ENCODE measurements at places on chromosomes 16 and 17.
A peak's percentile ranks its signal among the peaks of the same experiment; 100 is the strongest.

DNA sequence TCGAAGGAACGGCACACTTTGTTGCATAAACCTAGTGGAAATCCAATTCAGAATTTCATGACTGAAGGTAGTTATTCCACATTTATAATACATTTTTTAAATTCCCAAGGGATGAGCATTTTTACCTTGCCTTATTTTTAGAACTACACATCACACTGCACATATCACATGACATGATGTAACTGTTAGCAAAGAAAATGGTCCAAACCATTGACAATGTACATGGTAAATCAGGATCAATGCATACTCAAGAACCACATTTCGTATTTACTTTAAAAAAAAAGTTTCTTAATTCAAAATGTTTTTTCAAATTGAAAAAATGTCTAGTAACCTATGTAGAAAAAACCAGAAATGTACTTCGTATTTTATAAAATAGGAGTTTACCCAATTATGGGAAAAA is 2.5 kb downstream of the KANSL1 start:
- DNase-seq: no peak

DNA sequence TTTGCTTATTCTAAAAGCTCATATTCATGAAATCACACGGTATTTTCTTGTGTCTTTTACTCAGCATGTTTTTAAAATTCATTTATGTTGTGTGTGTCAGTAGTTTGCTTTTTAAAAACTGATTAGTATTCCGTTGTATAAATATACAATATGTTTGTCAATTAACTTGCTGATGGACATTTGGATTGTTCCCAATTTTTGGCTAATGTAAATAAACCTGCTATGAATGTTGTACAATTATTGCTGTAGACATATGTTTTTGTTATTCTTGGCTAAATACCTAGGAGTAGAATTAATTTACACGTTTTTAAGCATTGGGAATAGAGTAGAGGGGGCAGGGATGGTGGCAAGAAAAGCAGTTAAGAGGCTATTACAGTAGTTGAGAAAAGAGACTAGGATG is 199.5 kb upstream of the CCL2 start:
- DNase-seq: no peak

- no peak for DNase-seq
These were observed 100.2 kb downstream of the WSCD1 start for GRCh38 chr17:6170349-6170748.

DNA sequence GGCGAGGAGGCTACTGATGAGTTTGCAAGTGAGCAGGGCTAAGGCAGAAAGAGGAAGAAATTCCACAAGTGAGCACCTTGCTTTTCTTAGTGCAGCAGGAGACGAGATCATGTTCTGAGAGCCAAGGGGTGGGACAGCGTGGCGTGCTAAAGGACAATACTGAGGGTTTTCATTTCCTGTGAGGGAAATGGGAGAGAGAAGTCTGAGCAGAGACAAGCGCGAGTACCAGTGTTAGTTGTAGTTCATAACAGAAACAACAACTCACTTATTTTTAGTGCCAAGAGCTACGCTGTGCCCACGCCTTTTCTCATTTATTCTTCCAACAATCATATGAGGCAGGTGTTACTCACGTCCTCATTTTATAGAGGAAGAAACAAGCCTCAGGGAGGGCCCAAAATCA is 2.3 kb downstream of the SPACA3 start:
- no peak for DNase-seq

GRCh38 chr17:19022128-19022527 is 17.6 kb upstream of the FAM83G start:
- DNase-seq: no peak

- no peak for DNase-seq
These were observed 120.9 kb downstream of the METRNL start for GRCh38 chr17:83200231-83200699.

GRCh38 chr17:2214929-2215615 is 88.5 kb downstream of the SMG6 start:
- no peak for DNase-seq

- no peak for DNase-seq
These were observed 14.4 kb downstream of the METTL9 start for GRCh38 chr16:21613781-21614180.

DNA sequence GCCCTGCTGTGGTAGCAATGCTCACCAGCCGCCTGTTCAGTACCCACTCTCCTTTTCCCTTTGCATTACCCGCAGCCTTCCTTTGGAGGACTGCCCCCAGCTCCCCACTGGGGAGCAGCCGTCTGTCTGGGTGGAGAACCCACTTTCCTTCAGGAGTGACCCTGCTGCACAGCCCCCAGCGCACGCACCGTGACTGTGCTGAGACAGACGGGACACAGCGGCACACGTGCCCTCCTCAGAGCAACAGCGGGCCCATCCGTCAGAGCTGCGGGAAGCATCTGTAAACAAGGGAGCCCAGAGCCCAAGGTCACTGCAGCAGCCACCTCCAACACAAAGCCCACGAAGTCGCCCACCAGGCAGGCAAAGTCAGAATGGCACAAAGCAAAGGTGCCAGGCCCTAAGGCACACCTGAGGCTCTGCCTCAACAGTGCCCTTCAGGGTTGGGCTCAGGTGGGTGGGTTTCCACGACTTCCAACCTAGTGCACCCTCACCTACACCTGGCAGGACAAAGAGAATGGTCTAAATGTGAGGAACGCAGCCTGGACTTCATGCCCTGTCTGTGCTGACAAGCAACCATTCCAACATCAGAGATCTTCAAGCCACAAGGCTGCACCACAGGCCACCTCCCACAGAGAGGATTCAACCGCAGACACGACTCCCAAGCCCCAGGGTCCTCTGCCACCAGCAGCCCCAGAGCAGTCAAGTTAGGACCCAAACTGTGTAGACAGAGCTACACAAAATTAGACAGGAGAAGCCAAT is 9.9 kb downstream of the AXIN1 start:
- no peak for DNase-seq

GRCh38 chr16:46728806-46729205 is 19.3 kb downstream of the MYLK3 start:
- DNase-seq: no peak

DNA sequence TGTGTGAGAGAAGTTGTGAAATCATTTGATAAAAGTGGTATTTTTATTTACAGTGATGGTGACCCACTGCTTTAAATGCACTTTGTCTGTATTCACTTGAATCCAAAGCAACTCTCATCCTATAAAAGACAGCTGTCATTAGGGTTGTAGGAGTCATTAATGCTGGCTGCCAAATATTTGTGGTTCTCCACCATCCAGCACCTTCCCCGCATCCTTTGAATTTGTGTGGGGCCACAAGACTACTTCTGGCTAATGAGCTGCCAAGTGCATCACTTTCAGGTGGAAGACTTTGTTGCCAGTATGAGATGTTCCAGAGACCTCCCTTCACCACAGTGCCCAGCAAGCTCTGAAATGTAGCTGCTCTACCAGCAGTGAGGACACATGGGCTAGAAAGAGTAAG is 43.4 kb downstream of the CMTM3 start:
- no peak for DNase-seq

DNA sequence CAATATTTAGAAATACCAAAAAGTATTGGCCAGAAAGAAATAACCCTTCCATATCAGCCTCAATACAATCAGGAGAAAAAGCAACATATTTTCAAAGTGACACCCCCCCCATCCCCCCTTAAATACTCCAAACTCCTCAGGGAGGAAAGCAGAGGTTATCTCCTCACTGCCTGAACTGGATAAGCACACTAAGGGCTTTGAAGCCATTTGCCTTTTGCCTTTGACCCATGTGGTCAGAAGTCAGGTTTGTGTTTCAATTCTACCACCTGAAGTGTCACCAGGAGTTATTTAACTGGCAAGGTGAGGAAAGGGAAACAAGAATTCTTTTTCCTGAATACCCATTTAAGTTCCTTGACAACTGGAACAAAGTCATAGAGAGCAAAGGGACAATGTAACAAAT is 3.5 kb upstream of the VEZF1 start:
- no peak for DNase-seq

DNA sequence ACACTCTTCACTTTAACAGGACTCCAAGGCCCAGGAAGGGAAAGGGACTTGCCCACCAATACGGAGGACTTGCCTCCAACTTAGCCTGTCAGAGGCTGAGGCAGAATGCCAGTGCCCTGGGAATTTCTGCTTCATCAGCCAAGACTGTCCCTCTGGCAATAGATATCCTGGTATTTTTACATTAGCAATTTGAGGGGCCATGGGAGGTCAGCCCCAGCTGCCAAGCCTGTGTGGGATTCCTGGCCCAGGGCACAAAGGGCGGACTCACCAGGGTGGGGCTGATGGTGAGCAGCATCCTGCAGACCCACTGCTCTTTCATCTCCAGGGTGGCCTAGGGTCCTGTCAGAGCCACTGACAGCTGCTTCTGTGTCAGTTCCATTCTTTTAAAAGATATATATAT is 78.3 kb upstream of the CIBAR2 start:
- no peak for DNase-seq

DNA sequence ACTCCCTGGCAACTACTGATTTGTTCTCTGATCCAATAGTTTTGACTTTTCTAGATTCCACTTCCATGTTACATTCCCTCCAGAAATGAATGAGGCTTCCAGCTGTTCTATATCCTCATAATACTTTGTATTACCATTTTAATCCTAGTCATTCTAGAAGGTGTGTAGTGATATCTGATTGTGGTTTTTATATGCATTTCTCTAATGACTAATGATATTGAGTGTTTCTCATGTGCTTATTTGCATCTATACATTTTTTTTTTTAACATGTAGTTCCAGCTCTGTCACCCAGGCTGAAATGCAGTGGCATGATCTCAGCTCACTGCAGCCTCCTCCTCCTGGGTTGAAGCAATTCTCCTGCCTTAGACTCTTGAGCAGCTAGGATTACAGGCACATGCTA is 7.3 kb downstream of the ADGRG5 start:
- DNase-seq: no peak

- peak; percentile 70 for DNase-seq
These were observed 441.1 kb upstream of the RBFOX1 start for GRCh38 chr16:6891496-6891895.

GRCh38 chr16:69837380-69837779 is 75.2 kb downstream of the WWP2 start:
- no peak for DNase-seq

DNA sequence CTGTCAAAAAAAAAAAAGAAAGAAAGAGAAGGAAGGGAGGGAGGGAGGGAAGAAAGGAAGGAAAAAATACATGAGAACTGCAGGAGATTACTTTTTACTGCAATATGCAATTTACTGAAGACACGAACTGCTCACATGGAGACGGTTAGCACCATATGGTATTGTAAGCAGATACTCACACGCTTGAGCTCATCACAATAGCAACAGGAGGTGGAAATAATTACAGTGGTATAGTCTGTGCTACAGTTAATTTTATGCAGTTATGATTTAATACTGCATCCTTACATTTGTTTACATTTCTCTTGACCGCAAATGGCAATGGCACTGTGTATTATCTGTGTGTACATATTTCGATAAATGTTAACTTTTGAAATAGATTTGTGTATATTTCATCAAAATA is 21.4 kb upstream of the SLC46A1 start:
- no peak for DNase-seq

DNA sequence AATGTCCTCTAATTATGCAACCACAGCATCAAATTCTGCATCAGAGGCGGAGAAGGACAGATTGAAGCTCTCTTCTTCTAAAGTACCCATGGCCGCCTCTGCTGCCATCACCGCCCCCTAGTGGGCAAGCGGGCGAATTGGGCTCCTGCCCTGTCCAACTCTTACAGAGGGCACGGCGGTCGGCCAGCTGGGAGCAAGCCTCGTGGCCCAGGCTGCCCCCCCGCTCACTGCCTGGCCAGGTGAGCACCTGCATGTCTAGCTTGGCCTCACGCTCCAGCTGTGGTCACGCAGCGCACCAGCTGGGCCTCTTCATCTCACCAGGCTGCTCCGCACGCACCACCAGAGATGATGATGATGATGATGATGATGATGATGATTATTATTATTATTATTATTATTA is 146.1 kb upstream of the TOM1L1 start:
- DNase-seq: no peak

DNA sequence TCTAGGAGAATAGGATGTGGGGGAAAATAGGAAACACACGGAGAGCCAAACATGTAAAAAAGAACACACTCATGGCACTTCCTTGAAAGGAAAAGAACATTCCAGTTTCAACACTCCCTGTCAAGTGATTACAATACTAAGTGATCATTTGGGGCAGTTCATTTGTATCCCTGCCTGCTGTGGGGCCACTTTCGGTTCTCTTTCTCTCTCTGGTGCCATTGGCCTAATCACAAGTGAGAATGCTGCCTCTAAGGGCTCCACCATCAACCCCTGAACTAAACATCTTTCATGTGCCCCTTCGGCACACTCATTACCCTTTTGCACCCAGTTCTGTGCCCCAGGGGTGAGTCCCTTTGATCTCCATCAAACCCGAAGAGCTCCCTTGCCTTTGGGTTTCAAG is 197.3 kb downstream of the CEP112 start:
- no peak for DNase-seq

DNA sequence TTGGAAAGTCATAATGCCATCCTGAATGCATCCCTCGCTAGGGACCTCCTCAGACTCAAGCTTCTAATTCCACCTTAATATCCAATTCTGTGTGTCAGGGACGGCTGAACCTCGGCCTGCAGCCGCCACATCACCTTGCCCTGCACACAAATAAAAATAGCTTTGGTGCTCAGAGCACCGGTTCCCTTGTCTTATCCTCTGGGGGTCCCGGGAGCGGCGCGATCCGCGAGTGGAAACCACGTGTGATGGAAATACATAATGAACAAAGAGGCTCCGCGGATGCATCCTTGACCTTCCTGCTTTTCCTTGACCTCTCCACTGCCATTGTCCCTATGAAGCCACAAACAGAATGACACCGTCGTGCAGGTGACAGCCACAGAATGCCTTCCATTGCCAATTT is 143.4 kb downstream of the ZNF423 start:
- DNase-seq: no peak

DNA sequence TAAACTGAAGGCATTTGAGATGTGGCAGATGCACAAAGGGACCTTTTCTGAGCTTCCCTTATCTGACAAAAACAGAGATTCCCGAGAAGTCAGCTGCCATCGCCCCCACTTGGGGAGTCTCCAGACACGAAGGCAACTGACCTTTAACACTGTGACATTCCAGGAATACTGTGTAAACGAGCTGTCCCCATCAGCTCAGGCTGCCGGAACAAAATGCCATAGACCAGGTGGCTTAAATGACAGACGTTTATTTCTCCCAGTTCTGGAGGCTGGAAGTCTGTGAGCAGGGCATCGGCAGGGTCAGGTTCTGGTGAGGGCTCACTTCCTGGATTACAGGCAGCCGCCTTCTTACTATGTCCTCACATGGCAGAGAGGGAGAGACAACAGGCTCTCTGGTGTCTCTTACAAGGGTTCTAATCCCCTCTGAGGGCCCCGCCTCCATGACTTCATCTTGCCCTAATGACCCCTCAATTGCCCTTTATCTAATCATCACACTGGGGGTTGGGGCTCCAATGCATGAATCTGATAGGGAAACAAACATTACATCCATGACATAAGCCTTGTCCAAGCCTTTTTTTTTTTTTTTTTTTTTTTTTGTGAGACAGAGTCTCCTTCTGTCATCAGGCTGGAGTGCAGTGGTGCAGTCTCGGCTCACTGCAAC is 178.5 kb upstream of the RPL38 start:
- DNase-seq: no peak

GRCh38 chr17:56887552-56888467 is 26.0 kb downstream of the TRIM25 start:
- DNase-seq: no peak
